ENCODE measurements at places on chromosomes 12 and 14.

GRCh38 chr14:94370524-94370910, 17.9 kb downstream of the SERPINA1 start:
- DNase-seq: no peak

GRCh38 chr12:117875744-117876435, 92.9 kb downstream of the KSR2 start:
- no peak for DNase-seq

DNA sequence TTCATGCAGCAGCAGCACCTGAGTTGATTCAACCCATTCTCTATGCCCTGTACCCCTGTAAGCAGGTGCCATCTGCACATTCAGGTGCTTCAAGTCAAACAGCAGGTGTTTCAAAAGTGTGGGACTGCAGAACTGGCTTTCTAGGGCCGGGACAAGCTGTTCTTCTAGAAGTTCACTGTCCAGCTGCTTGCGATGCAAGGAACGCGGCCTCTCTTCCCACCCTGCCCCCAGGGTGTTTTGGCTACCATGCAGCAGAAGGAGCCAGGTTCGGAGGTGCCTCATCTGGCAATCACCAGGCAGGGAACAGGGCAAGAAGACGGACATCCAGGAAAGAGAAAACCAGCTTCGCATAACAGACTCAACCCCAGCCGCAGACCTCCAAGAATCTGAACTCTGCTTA, 35.2 kb downstream of the TMEM132D start:
- no peak for DNase-seq

- DNase-seq: no peak
Observed at GRCh38 chr14:75049731-75050201, 1.5 kb downstream of the MLH3 start.

DNA sequence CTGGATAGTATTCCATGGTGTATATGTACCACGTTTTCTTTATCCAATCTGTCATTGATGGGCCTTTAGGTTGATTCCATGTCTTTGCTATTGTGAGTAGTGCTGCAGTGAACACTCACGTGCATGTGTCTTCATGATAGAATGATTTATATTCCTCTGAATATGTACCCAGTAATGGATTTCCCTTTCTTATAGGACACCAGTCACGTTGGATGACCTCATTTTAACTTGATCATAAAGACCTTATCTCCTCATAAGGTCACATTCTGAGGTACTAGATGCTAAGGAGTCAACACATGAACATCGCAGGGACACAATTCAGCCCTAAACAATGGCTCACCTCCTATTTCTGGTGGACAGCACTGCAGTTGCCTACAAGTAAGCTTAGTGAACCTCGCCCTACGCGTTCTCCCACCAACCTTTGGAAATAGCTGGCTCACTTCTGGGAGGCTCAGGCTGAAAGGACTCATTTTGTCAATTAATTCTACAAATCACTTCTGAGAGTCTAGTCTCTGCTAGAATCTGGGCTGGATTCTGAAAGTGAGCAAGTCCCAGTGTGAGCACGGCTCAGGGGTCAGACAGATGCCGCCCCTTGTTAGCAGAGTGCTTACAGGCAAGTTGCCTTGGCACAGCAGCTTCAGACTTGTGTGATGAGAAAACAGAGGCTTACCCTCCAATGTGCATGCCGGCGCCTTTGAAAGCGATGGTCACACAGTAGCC, 183.8 kb upstream of the GSC start:
- no peak for DNase-seq

- no peak for DNase-seq
Observed at GRCh38 chr12:123041042-123041531, 60.6 kb downstream of the ARL6IP4 start.

- DNase-seq: no peak
Observed at GRCh38 chr12:57130941-57131340, 2.7 kb downstream of the LRP1 start.

- no peak for DNase-seq
Observed at GRCh38 chr12:70560671-70561070, 76.6 kb downstream of the PTPRB start.

DNA sequence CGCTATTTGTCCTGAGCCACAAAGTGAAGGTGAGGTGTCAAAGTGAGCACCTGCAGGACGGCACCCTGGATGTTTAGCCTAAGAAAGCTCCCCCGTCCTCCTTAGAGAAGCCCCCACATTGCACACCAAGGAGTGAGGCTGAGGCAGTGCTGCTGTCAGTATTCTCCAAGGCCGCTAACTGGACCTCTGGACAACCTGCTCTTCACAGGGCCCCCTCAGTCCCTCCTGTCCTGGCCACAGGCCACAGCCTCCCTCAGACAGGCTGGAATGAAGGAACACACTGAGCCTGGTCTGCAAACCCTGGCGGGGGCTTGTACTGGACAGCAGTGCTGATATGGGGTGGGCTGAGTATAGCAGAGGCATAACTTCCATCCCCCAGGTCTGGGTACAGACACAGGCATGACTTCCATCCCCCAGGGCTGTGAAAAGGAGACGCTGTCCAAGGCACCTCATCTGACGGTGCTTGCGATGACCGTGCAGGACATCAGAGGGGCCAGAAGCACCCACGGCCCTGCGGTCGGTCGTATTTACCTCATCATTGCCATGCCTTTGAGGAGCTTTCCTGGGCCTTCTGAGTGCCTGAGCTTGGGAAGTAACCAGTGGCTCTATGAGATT, 82.4 kb upstream of the DIO3 start:
- no peak for DNase-seq

DNA sequence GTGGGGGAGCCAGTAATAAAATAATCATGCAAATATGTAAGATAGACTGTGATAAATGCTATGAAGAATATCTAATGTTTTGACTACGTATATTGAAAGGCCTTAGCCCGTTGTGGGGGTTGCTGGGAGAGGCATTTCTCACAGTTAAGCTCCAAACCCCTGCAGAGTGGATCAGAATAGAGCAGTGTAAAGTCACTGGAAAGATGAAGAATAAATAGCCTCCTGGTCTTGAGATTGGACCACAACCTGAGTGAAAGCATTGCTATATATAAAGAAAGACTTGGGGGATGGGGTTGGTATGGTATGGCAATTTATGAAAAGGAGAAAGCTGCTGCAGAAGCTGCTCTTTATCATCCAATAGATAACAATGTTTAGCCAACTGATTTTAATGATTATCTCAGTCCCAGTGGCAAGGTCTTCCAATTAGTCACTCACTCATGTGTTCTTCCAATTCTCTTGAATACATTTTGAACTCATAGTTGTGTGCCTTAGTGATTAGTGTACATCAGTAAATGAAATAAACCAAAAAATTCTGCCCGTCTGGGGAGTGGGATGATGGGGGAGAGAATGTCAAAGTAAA, 10.2 kb downstream of the PLEKHA5 start:
- no peak for DNase-seq

GRCh38 chr14:91138511-91139359, 24.9 kb downstream of the DGLUCY start:
- DNase-seq: no peak

GRCh38 chr14:56900726-56901125, 90.4 kb upstream of the OTX2 start:
- no peak for DNase-seq

GRCh38 chr12:110636516-110636915, 22.6 kb downstream of the TCTN1 start:
- no peak for DNase-seq

GRCh38 chr12:77189901-77190416, 124.6 kb upstream of the E2F7 start:
- DNase-seq: peak; percentile 77

GRCh38 chr12:131047789-131048610, 94.3 kb downstream of the ADGRD1 start:
- no peak for DNase-seq

DNA sequence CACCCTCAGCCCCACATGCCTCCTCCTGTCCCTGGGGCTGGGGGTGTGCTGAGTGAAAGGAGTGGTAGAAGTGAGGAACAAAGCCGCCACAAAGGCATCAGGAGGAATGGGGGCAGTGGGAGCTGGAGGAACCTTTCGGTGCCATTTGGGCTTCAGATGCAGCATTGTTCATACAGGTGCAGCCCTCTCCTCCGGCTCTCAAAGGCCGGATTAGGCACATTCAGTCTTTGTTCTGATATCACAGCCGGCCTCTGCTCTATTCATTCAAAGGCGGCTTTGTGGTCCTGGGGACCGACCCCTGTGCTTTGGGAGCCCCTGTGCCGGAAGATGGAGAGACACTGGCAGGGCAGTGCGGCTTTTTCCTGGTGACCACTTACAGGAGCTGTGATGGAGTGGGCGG, 53.2 kb downstream of the SMOC1 start:
- DNase-seq: no peak

DNA sequence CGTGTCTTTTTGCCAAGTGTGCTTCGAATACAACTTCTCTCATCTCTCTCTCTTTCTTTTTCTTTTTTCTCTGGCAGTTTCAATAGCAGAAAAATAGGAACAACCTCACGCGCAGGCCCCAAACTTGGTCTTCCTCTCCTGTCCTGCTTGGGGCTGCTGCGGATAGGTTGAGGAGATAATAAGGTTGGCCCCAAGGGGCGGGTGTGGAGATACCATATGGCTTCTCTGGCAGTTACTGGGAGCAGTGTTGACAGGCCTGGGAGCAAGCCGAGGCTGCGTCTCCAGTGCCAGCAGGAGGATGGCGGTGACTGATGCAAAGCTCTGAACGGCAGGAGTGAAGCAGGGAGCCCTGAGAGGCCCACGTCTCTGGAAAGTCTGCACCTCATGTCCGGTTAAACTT, 89.5 kb upstream of the MANSC4 start:
- DNase-seq: no peak

GRCh38 chr14:57287745-57288144, 19.0 kb downstream of the AP5M1 start:
- no peak for DNase-seq

DNA sequence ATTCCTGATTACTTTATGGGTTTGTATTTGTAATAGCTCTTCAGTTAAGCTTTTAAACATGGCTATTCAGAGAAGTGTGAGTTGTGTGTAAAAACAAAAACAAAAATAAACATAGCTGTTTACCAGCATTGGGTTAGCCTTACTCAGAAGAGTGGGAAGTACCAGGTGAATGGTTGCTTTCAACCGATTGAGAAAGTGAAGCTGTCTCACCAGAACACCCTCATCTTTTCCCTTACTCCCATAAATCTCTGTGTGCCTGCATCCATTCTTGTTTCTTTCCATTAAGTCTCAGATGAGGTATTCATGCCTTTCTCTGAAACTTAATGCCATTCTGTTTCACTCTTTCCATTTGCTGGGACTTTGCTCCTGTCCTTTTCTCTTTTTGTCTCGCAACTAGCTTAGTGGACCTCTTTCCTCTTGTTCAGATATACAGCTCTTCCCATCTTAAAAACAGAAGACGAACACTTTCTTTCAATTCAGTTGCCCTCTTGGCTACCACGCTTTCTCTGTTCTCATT, 10.7 kb downstream of the BORCS5 start:
- no peak for DNase-seq

DNA sequence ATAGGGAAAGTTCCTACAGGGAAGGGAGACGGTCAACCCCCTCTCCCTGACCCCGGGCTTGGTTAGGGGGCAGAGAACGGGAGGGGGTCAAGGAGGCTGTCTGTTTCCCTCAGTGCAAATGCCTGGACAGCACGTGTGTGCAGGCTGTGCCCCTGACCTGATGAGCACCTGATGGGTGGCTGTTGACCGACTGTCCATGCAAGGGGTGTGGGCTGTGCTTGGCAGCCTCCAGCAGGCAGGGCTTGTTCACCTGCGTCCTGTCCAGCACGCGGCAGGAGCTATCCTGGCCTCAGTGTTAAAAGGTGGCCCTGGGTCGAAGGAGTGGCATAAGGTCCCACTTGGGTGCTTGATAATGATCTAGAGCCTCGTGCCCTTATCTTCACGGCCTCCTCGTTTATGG, 221.0 kb downstream of the CACNA1C start:
- no peak for DNase-seq

GRCh38 chr14:61712137-61712536, 16.8 kb downstream of the HIF1A start:
- no peak for DNase-seq

- no peak for DNase-seq
Observed at GRCh38 chr12:129294868-129295267, 441.6 kb downstream of the GLT1D1 start.

- no peak for DNase-seq
Observed at GRCh38 chr12:40561395-40561966, 130.8 kb upstream of the CNTN1 start.

GRCh38 chr14:88245321-88245720, 77.7 kb downstream of the KCNK10 start:
- no peak for DNase-seq

DNA sequence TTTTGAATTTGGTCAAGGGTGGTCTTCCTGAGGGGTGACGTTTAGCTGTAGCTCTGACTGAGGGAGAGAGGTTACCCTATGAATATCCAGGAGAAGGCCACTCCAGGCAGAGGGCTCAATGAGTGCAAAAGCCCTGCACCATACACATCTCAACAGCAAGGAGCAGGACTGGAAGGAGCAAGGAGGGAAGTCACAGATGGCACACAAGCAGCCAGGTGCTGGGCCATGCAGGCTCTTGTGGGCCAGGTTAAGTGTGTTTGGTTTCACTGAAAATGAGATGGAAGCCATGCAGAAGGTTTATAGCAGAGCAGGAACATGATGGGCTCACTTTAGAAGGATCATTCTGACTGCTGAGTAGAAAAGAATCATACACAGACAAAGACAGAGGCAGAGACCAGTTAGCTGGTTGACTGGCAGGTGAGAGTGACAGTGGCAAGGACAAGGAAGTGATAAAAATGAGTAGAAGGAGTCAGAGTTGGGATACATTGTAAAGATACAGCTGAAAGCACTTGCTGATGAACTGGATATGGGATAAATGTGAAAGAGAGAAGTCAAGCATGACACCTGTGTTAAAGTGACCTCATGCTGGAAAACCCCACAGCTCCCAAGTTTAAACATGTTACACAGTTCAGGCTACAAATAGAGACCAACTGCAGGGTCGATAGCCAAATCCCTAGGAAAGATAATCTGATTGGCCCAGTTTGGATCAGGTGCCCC, 81.2 kb downstream of the PRKD1 start:
- no peak for DNase-seq

- DNase-seq: no peak
Observed at GRCh38 chr12:29882846-29883245, 99.1 kb upstream of the TMTC1 start.

- DNase-seq: no peak
Observed at GRCh38 chr12:124759841-124760503, 103.7 kb downstream of the SCARB1 start.

DNA sequence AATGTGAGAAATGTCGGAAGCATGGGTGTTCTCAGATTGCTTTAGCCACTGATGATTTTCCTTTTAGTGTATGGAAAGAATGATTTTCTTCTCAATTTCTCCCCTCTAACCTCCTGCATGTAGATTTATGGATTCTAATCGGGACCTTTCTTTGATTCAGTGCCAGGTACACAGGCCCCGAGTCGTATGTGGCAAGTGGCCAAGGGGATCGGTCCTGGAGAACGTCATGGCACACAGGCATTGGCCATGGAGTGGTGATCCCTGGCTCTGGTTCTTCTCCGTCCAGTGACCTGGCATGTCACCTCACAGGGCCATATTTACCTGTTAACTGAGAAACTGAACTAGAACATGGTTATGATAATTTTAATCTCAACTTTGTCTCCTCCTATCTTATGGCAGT, 58.1 kb downstream of the ETV6 start:
- no peak for DNase-seq

DNA sequence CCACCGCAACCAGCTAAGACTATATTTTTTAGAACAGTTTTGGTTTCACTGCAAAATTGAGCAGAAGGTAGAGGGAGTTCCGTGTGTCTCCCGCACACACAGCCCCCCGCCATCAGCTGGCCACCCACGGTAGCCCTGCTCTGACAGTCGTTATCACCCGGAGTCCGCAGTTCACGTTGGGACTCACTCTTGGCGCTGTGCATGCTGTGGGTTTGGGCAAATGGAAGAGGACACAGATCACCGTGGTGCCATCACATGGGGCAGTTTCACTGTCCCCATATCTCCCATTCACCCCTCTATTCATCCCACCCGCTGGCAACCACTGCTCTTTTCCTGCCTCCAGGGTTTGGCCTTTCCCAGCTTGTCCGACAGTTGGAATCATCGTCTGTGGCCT, 31.8 kb upstream of the ULK1 start:
- DNase-seq: no peak

All from non-pigmented ciliary epithelial cell (primary cell).